Activated naive CD4-positive, alpha-beta T cell (primary cell): ENCODE measurements at places on chromosomes 12 and 14.

- DNase-seq, result no peak
Observed at GRCh38 chr14:62557416-62557815, 487.8 kb downstream of the KCNH5 start.

GRCh38 chr12:37546206-37546605 is 770.4 kb upstream of the ALG10B start:
- no peak for DNase-seq

DNA sequence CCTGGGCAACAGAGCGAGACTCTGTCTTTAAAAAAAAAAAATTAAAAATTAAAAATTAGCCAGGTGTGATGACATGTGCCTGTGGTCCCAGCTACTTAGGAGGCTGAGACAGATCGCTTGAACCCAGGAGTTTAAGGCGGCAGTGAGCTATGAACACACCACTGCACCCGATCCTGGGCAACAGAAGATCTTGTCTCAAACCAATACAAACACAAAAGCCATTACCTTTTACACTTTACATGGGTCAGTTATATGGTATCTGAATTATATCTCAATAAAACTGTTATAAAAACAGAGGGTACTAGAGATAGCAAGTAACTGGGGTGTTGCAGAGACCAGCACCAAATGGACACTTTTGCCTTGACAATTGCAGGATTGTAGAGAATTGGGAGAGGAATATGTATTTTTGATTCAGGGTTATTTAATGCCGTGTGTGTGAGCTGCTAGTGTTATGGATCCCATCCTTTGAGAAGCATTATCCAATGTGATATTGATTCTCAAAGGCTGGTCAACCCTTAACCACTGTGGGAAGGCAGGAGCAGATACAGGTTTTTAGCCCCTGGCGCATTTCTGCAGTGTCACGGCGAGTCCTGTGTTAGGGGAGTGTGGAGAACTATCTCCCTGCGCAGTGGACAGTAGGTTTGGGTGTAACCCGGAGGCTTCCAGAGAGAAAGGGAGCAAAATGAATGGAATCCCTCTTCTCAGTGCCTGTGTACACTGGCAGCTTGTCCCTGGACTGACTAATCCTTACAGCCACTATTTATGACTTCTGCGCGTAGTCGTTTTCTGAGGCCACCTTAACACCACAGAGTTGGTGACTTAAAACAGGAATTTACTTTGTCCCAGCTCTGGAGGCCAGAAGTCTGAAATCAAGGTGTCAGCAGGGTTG is 4.3 kb downstream of the PSMD9 start:
- no peak for DNase-seq

DNA sequence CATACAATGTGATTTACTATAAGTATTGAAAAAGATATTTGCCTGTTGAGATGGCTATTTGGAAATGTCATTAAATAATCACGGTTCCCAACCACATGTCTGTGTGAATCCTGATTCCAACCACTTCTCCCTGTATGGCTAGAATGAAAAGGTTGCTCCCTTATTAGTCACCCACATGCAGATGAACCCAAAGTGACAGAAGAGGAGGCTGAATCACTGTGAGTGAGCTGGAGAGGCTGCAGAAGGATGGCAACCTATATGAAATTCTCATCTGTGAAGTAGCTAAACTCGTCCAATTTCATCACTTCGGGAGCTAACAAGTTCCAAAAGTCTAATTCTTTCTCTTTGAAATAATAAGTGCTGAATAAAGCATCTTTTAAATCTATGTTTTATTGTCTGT is 300.5 kb downstream of the PRKD1 start:
- DNase-seq, result no peak

- no peak for DNase-seq
Observed at GRCh38 chr12:19844224-19844623, 404.9 kb downstream of the AEBP2 start.

- no peak for DNase-seq
Observed at GRCh38 chr12:116441292-116441691, 117.9 kb upstream of the MAP1LC3B2 start.

DNA sequence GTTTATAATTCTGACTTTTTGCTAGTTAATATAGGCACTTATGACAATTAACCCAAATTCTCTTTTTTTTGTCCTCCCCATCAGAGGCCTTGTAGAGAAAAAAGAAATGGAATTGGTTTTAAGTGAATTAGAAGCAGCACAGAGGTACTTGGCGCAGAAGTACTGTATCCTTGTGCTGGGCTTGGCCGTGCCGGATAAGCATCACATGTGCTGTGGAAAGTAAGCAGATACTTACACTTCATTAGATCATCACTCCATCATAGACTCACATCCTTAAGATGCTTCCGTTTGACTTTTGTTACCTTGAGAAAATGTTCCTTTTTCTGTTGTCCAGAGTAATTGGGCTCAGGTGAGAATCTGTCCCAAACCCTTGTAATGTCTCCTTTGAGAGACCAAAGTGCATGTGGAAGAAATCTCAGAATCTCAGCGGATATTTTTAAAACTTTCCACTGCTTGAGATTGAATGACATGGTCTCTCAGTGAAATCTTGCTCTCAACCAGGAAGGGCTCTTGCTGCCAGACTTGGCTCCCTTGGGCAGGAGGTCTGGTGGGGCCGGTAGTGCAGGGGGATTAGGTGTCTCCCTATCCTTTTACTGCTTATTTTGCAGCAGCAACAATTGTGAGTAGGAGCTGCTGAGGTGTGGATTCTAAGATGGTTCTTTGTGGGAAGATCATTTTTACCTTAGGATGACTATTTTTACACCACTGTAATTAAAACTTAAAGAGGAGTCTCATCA is 24.8 kb downstream of the PPP1R36 start:
- DNase-seq, result no peak

DNA sequence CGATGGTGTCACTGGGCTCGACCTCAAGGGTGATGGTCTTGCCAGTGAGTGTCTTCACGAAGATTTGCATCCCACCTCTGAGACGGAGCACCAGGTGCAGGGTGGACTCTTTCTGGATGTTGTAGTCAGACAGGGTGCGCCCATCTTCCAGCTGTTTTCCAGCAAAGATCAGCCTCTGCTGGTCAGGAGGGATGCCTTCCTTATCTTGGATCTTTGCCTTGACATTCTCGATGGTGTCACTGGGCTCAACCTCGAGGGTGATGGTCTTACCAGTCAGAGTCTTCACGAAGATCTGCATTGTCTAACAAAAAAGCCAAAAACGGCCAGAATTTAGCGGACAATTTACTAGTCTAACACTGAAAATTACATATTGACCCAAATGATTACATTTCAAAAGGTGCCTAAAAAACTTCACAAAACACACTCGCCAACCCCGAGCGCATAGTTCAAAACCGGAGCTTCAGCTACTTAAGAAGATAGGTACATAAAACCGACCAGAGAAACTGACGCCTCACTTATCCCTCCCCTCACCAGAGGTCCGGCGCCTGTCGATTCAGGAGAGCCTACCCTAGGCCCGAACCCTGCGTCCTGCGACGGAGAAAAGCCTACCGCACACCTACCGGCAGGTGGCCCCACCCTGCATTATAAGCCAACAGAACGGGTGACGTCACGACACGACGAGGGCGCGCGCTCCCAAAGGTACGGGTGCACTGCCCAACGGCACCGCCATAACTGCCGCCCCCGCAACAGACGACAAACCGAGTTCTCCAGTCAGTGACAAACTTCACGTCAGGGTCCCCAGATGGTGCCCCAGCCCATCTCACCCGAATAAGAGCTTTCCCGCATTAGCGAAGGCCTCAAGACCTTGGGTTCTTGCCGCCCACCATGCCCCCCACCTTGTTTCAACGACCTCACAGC is 717 bp downstream of the UBC start:
- no peak for DNase-seq

GRCh38 chr12:113862590-113863454 is 103.3 kb downstream of the RBM19 start:
- no peak for DNase-seq

GRCh38 chr14:61461808-61462275 is 140.5 kb downstream of the PRKCH start:
- DNase-seq, result no peak

GRCh38 chr14:37140176-37140575 is 32.2 kb downstream of the SLC25A21 start:
- no peak for DNase-seq

DNA sequence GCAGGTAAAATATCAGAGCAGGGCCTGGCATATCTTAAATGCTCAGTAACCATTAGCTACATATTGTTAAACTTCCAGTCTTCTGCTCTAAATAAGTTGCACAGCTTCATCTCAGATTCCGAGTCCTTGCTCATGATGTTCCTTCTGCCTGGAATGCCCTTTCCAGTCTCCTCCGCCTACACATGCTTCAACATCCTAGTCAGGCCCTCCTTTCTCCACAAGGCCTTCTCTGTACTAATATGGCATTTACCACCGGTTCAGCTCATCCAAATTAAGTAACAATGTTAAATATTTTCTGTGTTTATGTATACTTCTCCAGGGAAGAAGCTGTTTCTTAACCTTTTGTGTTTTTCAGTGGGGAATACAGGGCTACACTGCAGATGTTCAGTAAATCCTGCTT is 8.5 kb downstream of the DHH start:
- DNase-seq, result no peak

DNA sequence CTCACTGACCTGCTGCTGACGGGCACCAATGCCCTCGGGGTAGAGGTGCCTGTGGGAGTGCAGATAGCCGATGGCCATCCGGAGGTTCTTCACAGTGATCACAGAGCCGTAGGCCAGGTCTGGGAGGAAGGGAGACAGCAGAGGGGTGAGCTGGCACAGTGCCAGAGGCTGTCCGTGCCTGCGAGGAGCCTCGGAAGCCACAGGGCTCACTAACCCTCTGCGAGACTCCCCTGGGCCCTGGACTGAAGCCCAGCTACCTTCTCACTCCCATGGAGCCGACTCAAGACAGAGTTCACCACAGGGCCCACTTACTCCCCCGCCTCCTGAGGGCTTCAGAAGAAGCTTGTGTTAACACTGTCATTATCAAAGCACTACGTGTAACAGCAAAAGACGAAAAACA is 24.5 kb downstream of the POMT2 start:
- DNase-seq, result no peak

- DNase-seq, result no peak
Observed at GRCh38 chr12:23948291-23948690, 1.2 kb downstream of the SOX5 start.

GRCh38 chr12:16189849-16190248 is 87.6 kb downstream of the SLC15A5 start:
- no peak for DNase-seq

DNA sequence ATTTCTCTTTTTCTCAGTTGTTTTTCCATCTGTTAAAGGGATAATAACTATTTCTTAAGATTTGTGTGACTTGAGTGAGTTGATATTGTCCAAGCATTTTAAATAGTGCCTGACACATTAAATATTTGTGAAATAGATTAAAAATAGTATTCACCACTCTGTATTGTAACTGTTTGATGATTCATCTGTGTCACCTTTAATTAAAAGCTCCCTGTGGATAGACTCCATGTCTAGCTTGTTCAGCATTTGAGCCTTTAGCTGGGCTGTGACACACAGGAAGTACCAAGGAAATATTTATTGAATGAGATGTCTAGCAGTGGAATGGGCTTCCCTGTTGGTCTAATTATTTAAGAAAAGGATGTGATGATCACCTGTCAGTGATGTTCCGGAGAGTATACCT is 1.8 kb upstream of the GLIPR1L2 start:
- no peak for DNase-seq

DNA sequence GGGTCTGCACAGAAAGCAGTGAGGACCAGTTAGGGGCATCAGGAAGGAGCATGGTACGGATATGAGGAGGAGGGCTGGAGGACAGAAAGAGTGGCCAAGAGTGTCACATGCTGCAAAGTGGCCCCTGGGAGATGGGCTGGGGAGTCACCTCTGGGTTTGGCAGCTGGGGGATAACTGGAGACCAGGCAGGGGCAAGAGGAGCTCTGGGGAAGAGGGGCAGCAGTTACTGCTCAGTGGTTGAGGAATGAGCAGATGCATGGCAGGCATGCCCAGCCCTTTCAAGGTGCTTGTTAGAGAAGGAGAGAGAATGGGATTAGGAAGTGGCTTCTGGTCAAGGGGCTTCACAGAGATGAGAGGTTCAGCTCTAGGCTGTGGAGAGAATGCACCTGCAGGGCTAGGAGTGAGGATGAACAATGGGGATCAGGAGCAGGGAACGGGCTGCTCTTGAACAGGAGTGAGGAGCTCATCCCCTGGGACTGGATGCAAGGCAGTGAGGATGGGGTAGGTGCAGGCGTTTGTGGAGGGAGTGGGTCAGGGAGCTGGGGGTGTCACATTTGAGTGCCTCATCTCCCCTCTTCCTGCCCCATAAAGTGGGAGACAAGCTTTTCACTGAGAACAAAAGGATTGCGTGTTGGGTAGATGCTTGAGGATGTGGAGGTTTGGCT is 127.5 kb downstream of the PAPOLA start:
- no peak for DNase-seq

- DNase-seq, result no peak
Observed at GRCh38 chr12:130320536-130320935, 17.2 kb upstream of the PIWIL1 start.

DNA sequence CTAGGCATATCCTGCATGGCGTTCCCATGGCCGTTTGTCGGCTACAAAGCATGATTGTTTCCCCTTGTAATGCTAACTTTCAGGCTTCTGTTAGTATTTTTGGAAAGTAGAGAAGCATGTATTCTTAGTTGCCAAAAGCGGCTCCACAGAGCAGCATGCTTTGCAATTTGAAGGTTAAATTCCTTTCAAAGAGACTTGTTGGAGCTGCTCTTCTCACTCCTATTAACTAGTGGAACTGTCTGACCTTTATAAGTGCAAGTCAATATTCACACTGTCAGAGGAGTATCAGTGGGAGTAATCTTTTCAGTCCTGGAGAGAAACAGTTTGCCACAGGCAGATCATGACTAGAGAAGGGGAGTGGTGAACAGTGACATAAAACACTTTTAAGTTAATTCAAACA is 656.1 kb upstream of the NOVA1 start:
- DNase-seq, result no peak

DNA sequence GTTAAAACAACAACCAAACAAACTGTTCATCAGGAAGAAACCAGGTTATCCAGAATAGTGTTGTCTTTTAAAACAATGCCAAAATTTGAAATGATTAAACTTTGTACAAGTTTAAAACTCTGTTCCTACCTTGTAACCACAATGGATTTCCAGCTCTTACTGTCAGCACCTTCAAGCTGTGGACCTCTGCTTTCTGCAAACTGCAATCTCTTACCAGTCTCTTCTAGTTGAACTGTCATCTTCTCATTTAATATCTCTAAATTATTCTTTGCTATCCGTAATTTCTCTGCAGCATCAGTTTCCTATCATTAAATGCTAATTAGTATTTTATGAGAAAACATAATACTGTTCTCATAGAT is 29.5 kb upstream of the C12orf50 start:
- no peak for DNase-seq

- no peak for DNase-seq
Observed at GRCh38 chr12:78916845-78917480, 52.4 kb downstream of the SYT1 start.

- DNase-seq, result no peak
Observed at GRCh38 chr12:70052931-70053497, 190.2 kb upstream of the CNOT2 start.

- no peak for DNase-seq
Observed at GRCh38 chr14:54447231-54447692, 6.1 kb upstream of the CNIH1 start.
